ENCODE measurements at places on chromosomes 6 and 20.

DNA sequence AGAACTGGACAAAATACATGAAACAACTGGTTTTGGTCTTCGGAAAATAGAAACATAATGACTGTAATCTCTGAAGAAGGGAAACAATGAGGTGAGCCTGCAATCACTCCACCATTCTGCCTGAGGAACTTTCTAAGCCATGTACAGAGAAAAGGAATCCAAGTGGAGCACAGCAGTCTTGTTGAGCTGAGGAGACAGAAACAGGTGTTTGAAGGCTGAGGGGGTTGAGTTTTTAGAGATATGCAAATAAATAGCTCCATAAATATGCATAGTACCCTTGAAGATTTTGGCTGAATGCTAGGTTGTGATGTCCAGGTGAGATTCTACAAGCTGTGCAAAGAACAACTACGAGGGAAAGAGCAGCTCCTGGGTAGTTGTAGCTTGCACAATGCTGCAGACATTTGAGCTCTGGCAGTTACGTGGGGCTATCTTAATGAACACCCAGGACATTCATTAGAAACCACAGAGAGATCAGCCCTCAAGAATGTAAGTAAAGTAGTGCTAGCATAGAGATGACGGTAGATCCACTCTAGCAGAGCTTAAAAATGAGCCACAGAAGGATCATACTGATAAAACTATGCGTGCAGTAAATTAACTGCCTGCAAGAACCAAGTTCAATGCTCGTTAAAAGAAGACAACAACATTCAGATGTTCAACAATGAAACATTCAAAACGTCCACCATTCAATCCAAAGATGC lies 24.3 kb downstream of the TUBB2B start:
- peak; percentile 58 for DNase-seq

GRCh38 chr6:5466281-5467136 lies 205.2 kb downstream of the FARS2 start:
- peak; percentile 45 for DNase-seq

GRCh38 chr20:34475979-34476736 lies 40.1 kb upstream of the DYNLRB1 start:
- DNase-seq, result peak; percentile 32

GRCh38 chr6:10406556-10406955 lies 8.3 kb downstream of the TFAP2A start:
- peak; percentile 23 for DNase-seq

DNA sequence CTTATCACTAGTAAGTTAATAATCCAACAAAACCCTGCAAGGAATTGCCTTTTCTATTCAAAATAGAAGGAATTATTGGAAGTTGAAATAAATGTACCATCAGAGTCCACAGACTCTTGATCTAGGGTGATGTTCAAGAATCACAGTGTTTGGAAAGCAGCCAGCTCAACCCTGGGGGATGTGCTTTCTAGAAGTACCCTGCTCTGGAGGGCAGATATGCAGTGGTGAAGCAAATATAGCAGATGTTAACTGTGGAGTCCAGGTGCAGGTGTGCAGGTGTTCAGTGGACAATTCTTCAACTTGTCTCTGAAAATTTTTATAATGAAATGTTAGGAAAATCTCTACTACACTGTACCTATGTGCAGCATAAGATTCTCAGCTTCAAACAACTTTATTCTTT lies 9.1 kb upstream of the INSM1 start:
- no peak for DNase-seq

GRCh38 chr6:37429352-37429750 lies 3.7 kb upstream of the CMTR1 start:
- DNase-seq, result no peak

GRCh38 chr6:15535495-15536197 lies 127.2 kb downstream of the DTNBP1 start:
- no peak for DNase-seq

DNA sequence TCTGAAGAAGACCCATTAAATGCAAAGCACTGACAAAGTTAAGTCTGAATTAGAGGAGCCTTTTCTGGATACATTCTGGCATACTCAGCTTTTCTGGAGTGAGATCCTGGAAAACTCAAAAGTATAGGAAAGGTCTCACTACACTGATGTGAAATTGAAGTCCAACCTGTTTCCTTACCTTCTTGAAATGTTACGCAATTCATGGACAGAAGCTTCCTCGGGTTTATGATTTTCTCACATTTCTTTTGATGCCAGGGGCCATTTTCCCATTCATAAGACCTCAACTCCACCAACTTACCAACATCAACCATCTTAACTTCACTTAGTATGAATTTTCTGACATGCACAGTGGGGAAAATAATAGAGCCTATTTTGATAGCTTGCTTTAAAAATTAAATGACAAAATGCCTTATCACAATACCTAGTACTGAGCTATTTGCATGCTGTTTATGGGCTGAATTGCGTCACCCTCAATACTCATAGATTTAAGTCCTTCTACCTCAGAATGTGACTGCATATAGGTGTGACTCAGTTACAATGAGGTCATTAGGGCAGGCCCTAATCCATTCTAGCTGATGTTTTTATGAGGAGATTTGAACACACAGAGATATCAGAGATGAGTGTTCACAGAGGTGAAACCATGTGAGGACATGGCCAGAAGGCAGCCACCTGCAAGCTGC lies 73.4 kb upstream of the RAB32 start:
- no peak for DNase-seq

DNA sequence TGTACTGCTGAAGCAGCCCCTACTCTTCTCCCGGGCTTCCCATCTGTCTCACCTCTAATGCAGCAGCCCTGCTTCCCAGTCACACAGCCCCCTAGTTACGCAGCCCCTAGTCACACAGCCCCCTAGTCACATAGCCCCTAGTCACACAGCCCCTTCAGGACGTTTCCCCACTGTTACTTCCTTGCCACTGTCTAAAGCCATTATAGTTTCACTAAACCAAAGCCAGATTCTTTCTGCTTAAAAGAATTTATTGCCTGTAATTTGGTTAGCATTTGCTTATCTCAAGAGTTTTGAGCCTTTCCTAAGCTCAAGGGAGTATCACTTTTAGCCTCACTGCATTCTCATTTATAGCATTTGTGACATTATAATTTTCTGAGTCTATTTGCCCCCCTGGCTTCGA lies 127.9 kb downstream of the LMBRD1 start:
- DNase-seq, result no peak

DNA sequence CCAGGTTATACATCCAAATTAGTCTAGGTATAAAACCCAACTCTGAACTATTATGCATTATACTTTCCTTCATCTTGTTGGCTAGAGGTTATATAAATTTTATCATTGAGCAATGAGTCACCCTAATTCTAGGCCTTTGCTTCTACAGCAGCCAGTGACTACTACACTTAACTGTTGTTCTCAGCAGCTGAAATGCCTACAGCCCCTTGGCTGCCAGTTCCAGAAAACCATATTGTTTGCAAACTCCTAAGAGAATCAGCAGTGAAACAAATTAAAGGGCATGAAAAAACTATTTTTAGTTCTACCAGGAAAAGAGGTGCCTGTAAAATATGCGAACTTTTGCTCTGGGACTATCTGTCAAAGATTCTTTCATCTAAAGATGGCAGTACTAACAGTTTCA lies 292.8 kb downstream of the FRK start:
- no peak for DNase-seq

DNA sequence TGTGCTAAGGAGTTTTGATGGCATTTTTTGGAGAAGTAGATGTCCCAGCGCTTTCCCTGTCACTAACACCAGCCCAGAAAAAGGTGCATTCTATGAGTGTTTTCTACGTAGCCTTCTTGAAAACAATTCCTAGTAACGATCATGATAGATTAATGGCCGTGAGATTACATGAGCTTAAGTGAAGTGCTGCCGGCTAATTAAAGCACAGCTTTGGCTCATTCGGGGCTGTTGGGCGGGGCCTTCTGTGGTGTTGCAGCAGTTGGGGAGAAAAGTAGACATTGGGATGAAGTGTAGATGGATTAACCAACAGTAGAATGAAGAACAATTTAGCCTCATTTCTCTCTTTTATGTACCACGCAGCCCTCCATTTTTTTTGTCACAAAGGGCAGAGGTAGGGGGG lies 20.8 kb upstream of the TRAF3IP2 start:
- no peak for DNase-seq

- no peak for DNase-seq
Measured at GRCh38 chr6:20180935-20181334, 31.3 kb downstream of the MBOAT1 start.

GRCh38 chr6:63997734-63998133 lies 362.1 kb downstream of the PHF3 start:
- DNase-seq, result no peak

DNA sequence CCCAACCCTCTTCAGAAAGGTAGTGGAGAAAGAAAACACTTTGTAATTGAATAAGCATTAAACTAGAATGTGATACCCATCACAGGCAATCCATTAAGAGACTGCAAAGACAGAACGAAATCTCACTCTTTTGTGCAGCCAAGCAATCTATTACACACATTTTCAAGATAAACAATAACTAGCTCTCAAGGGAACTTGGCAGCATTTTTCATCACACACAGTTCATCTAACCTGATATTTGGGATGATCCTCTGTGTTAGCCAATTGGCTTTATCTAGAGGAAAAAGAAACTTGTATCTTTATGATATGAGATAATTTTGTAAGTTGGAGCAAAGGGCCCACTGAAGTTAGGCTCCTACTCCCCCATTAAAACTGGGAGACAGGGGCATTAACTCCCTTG lies 1.5 kb upstream of the GZF1 start:
- no peak for DNase-seq

GRCh38 chr6:81743649-81744048 lies 8.8 kb downstream of the TENT5A start:
- DNase-seq, result no peak

DNA sequence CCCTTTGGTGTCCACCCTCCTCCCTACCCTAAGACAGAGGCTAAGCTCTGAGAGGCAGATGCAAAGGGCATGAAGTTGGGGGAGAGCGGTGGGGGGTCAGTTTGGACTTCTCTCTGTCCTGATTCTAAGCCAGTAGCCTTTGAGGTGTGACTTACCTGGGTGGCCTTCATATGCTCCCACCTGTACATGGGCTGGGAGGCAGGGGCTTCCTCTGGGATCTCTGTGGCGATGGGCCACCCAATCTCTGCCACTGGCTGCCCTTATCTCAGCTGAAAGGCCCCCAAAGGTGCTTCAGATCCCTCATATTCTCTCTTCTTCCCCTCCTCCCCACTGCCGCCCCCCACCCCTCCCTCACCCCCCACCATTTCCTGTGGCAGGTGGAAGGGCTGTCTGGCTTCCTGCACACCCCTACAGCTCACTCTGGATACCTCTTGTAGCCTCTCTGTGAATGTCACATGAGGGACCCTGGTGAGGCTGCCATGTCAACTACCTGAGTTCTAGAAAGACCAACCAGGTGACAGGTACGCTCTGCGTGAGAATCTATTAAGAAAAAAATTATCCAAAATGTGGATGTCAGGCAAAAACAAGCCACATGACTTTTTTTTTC lies 34.0 kb downstream of the PNLDC1 start:
- DNase-seq, result no peak

DNA sequence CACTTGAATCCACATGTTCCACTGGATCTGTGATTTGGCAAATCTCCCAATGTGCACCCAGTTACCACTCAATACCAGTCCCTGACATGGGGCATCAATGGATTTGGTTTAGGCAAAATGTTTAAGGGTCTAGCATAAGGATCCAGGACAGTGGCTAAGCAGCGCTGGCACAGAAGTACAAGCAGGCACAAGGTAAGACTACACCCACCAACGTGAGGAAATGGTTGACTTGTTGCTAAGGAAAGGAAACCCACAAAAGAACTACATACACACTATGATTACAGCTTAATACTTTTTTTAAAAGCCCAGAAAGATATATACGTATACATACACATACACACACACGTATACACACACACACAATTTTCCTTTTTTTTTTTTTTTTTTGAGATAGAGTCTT lies 79.0 kb downstream of the DNAAF9 start:
- no peak for DNase-seq

- DNase-seq, result no peak
Measured at GRCh38 chr6:133820208-133820607, 68.7 kb upstream of the TCF21 start.

GRCh38 chr20:697826-698225 lies 22.2 kb upstream of the SCRT2 start:
- DNase-seq, result no peak

- peak; percentile 82 for DNase-seq
Measured at GRCh38 chr6:113697632-113698410, 159.3 kb upstream of the MARCKS start.

DNA sequence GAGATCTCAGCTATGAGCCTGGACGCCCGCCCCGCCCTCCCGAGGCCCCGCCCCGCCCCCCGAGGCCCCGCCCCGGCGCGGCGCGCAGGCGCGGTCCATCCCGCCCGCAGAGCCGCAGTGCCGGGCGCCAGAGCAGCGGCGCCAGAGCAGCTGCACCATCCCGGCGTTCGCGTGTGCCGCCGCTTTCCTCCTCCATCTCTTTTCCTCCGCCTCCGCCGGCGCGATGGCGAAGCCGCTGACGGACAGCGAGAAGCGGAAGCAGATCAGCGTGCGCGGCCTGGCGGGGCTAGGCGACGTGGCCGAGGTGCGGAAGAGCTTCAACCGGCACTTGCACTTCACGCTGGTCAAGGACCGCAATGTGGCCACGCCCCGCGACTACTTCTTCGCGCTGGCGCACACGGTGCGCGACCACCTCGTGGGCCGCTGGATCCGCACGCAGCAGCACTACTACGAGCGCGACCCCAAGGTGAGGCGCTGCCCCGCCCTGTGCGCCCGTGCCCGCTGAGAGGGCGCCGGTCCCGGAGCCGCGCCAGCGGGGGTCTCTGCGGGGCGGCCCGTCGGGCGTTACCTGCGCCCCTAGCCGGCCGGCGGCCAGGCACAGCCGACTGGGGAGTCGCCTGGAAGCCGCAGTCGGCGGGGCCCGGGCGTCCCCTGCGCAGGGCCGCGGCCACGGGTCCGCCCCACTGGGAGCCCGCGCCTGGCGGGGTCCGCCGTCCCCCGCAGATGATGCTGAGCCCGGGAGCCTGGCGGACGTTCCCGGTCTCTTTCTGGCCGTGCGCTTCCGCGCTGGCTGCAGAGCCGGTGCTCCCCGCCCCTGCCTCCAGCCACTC lies at the start of gene PYGB:
PYGB (plus strand) TSS at position 130 of the 830 bp plus-strand sequence; CDS start at position 224, 94 bp downstream.
- DNase-seq, result peak; percentile 82

DNA sequence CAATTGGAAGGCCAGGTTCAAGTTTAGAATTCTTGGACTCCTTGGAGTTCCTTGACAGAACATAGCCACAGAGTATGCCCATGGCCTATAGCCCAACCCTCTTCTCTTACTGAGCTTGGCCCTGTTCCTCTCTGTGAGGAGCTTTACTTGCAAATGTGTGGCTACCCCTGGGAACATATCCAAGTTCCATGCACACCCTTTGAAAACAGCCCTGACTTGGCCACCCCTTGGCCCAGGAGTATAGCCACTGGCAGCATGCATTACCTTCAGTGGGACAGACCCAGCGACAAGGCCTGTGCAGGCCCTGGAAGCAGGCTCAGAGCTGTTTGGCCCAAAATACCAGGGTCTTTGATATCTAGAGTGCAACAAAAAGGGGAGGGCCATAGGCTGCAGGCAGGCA lies 19.5 kb upstream of the MAS1 start:
- peak; percentile 24 for DNase-seq

Measured in fibroblast of gingiva (primary cell).